ENCODE measurements at places on chromosomes 6 and 20.

DNA sequence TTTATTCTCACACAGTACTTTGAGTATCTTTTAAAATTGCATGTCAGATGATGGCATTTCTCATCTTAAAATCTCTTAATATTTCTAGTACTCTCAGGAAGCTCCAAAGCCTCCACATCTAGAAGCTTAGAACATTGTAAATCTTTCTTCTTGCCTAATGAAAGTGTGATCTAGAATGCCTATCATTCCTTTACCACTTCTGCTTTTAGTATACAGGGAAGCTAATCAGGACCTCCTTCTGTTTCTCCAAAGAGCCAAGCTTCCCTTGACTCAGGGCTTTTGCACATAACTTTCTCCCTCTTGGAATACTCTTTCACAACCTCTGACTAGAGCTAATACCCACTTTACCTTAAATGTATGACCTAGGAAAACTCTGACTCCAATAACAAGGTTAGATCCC is 7.5 kb upstream of the ELOVL4 start:
- no peak for DNase-seq

GRCh38 chr20:32842688-32843524 is 15.8 kb upstream of the EFCAB8 start:
- DNase-seq: no peak

- no peak for DNase-seq
These were observed 123.1 kb downstream of the RCAN2 start for GRCh38 chr6:46368169-46368536.

DNA sequence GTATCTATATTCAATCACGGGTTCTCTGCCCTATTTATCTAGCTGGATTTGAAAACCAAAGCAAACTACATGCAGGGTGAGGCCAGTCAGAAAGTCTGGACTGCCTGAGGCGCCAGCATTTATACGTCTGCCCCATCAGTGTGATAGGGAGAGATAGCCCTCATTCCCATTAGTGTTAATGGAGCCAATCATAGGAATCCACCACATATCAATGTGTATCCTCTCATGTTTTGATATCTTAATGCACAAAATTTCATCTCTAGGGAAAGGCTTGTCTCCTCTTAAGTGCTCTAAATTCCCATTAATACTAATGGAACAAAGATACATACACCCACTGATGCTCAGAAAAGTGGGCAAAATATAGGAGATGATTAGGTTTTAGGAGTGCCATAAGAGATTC is 376.2 kb downstream of the BTBD3 start:
- no peak for DNase-seq

GRCh38 chr6:141956046-141956761 is 176.5 kb upstream of the GJE1 start:
- no peak for DNase-seq

GRCh38 chr6:146277142-146277541 is 248.3 kb downstream of the GRM1 start:
- DNase-seq: no peak

DNA sequence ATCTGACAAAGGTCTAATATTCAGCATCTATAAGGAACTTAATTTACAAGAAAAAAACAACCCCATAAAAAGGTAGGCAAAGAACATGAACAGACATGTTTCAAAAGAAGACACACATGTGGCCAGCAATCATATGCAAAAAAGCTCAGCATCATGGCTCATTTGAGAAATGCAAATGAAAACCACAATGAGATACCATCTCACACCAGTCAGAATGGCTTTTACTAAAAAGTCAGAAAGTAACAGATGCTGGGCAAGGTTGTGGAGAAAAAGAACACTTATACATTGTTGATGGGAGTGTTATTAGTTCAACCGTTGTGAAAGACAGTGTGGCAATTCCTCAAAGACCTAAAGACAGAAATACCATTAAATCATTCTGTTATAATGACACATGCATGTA is 289.9 kb upstream of the MMS22L start:
- no peak for DNase-seq

GRCh38 chr6:29201966-29202365 is 31.3 kb downstream of the OR2J2 start:
- DNase-seq: no peak
